D721Med (cell line): ENCODE measurements at places on chromosomes 1 and 21.
A peak's percentile ranks its signal among the peaks of the same experiment; 100 is the strongest.

DNA sequence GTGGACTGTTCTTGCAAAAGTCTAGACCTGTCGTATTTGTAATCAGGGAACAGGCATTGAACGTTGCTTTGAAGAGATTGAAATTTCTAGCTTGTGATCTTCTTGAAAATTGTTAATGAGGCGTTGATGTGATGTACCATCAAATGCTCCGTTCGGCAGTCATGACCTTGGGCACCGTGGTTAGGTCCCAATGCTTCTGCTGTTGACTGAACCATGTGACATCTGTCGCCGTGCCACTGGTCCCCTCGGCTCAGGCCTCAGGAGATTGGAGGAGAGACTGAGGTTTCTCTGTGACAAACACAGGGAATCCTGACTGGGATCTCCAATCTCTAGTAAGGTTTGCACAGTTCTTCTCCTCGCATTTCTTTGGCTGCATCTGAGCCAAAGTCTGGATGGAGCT is 18.1 kb upstream of the KCNAB2 start:
- DNase-seq: no peak

DNA sequence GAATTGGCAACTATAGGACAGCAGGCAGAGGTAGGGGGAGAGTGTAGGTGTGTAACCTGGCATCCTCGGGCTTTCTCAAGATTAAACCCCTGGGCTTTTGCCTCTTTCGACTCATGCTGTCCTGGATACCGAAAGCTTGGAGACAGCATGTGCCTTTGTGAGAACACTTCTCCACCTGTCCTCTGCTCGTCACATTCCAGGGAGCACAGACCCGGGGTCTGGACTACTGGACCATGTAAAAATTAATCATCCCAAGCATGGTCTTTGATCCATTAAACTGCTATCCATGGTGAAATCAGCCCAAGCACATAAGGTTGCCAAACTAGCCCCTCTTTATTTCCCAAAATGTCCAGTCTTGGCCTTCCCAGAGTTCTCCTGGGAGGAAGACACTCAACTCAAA is 9.0 kb upstream of the RNF186 start:
- no peak for DNase-seq

- no peak for DNase-seq
Measured at GRCh38 chr1:16402742-16403141, 34.5 kb downstream of the SPATA21 start.

DNA sequence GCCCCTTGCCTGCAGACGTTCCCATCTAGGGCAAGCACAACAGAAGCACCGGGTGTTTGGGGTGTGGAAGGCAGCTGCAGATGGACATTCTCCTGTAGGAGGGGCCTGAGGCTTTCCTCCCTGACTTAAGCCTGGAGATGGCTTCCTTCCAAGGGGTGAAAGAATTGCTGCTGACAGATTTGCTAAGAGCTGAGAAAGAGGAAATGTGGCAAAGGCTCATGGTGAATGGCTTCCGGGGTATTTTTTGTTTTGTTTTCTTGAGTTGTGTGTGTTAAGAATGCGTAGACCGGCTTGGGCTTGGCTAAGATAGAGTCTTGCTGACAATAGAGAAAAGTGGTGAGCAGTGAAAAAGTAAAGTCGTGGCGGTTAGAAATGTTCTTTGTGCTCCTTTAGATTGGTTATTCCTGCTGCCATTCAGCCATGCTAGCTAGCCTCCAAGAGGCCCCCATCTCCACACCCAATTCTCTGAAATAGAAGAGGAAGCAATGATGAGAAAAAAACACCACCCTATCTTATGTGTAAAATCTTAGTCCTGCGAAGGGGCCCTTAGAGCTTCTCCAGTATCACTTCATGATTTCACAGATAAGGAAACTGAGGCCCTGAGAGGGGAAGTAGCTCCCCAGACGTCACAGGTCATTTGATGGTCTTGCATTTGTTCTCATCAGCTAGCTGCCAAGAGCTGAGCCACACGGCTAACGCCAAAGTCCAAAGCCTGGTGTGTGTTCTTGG is 36.9 kb downstream of the EIF2D start:
- no peak for DNase-seq

- no peak for DNase-seq
Measured at GRCh38 chr1:115492880-115493279, 148.9 kb upstream of the VANGL1 start.

- no peak for DNase-seq
Measured at GRCh38 chr21:24716281-24716918, 890.9 kb downstream of the MRPL39 start.

DNA sequence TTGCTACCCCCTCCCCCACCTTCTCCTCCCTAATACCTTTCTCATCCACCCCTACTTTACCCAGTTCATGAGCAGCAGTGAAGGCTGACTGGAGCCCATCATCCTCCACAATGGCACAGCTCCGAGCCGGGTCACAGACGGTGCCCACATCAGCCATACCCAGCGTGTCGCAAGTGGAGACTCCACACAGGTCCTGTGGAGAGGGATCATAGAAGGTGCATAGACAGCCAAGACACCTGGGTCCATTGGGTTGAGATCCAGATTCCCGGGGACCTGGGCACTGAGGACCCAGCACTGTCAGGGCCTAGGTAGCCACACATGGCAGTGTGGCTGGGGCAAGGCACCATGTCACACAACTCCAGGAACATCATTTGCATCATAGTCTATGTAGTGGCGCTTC is 2.7 kb downstream of the ADAMTS4 start:
- no peak for DNase-seq

- no peak for DNase-seq
Measured at GRCh38 chr1:245148861-245149260, 5.9 kb upstream of the KIF26B start.

- DNase-seq: no peak
Measured at GRCh38 chr21:40675017-40675416, 171.9 kb downstream of the DSCAM start.

- no peak for DNase-seq
Measured at GRCh38 chr21:29189353-29189752, 58.9 kb downstream of the MAP3K7CL start.

GRCh38 chr21:16199539-16199938 is 469.8 kb downstream of the USP25 start:
- DNase-seq: no peak

GRCh38 chr1:82858031-82858430 is 1057.3 kb downstream of the ADGRL2 start:
- DNase-seq: no peak

DNA sequence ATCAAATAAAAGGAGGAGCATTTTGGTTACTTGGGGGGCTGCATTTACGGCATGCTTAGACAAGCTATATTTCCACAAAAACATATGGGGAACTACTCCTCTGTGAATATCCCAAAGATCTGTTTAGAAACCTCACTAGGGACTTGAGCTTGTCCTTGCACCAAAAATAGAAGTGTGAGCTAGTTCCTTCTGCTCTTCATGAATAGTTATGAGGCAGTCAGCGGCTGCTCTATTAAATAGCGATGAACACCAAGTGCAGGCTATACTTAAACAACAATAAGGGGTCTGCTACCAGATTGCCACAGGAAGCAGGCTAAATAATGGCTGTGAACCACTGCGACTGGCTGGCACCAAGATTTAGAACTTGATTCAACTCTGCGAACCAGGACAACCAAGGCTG is 190.1 kb downstream of the PCP4 start:
- no peak for DNase-seq

DNA sequence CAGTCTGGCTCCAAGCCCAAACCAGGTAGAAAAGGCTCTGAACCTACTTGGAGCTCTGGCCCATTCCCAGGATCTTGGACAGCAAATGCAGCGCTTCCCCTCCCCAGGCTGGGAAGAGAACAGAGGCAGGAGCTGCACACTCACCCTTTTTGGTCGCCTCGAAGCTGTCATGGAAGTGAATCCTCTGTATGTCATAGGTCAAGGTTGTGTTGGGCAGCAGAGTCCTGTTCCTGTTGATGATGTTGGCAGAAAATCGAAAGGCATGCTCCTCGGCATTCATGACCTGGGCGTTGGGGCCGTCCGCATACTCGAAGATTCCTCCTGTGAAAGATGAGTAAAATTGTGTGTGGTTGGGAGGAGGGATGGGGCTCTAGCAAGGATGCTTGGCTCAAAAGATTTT is 143.5 kb downstream of the GRIK3 start:
- no peak for DNase-seq

GRCh38 chr1:84434801-84435549 is 36.7 kb downstream of the DNASE2B start:
- no peak for DNase-seq

GRCh38 chr1:22635436-22635835 is 992 bp upstream of the C1QA start:
- no peak for DNase-seq

GRCh38 chr1:206705191-206705590 is 20.5 kb downstream of the MAPKAPK2 start:
- no peak for DNase-seq

DNA sequence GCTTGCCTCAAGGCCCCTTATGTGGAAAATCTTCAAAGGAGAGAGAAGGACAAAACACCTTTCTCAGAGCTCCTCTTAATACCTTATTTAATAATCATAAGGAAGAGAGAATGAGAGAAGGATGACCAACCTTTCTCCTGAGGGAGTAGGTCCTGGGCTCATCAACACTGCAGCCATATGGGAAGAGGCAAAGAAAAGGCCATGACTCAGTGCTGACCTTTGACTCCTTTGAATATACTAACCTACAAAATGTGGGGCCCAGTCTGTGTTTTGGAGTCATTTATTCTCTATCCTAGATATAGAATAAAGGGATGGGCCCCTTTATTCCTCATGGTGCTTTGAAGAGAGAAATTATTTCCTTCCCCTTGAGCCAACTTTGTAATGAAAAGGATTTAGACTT is 38.3 kb downstream of the CAMSAP2 start:
- DNase-seq: no peak

DNA sequence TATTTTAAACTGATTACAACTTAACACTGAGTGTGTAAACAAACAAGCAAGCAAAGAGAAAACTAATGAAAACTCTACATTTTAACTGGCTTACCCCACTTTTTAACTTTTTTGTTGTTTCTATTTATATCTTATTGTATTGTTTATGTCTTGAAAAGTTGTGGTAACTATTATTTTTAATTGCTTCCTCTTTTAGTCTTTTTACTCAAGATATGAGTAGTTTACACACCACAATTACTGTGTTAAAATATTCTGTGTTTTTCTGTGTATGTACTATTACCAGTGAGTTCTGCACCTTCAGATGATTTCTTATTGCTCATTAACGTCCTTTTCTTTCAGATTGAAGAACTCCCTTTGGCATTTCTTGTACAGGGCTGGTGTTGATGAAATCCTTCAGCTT is 4.7 kb upstream of the HHAT start:
- no peak for DNase-seq

DNA sequence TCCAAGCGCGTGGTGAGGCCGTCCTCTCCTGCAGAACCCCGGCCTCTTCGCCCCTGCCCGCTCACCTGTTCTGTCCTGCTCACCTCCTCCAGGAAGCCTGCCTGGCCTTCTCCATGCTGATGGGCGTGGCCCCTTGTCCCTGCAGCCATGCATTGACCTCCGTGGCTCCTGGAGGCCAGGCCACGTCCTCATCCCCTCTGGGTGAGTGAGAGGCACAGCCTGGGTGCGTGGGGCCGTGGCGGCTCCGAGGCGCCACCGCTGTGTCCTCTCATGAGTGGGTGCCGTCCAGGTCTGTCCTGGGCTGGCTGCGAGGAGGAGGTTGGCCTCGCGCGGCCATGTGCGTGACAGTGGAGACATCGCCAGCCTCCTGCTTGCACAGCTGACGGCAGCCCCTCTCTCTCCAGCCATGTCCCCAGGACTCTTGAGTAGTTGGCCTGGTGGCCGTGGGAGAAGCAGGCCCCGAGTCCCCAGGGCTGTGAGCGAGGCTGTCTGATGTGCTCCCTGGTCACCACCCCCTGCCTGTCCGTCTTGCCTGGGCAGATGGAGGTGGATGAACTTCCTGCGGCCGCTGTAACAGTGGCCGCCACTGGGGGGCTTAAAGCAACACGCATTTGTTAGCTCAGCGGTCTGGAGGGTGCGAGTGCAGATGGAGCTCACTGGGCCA is 58.1 kb downstream of the PRKCZ start:
- peak; percentile 36 for DNase-seq

DNA sequence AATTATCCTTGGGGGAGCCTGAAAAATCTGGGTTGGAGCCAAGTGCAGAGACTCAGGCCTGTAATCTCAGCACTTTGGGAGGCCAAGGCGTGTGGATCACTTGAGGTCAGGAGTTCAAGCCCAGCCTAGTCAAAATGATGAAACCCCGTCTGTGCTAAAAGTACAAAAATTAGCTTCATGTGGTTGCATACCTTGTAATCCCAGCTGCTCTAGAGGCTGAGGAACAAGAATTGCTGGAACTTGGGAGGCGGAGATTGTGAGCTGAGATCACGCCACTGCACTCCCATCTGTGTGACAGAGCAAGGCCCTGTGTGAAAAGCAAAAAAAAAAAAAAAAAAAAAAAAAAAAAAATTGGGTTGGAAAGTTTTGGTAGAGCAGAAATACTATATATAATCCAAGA is 1563.6 kb upstream of the PRMT6 start:
- no peak for DNase-seq

- no peak for DNase-seq
Measured at GRCh38 chr1:234244482-234244881, 128.8 kb upstream of the COA6 start.

DNA sequence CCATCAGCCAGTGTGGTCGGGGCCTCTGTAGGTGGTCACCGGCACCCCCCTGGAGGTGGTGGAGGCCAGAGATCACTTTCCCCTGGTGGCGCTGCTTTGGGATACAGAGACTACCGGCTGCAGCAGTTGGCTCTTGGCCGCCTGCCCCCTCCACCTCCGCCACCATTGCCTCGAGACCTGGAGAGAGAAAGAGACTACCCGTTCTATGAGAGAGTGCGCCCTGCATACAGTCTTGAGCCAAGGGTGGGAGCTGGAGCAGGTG is 961 bp downstream of the RBM15 start:
- no peak for DNase-seq

- no peak for DNase-seq
Measured at GRCh38 chr1:111569913-111570312, 49.7 kb upstream of the RAP1A start.

- DNase-seq: no peak
Measured at GRCh38 chr1:15011661-15012060, 141.9 kb upstream of the TMEM51 start.

DNA sequence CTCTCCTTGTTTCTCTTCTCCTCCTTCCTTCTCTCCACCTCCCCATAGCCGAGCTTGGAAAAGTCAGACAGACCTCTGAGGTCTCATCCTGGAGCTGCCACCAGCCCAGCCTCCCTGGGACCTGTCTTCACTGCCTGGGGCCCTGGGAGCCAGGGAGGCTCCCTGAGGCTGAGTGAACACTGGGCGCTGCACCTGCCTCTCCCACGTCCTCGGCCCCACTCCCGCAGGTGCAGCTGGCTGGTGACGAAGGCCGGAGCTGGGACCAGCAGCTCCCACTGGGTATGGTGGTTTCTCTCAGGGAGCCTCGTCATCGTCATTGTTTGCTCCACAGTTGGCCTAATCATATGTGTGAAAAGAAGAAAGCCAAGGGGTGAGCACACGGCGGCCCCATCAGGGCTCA is 5.3 kb downstream of the TNFRSF14 start:
- DNase-seq: no peak

DNA sequence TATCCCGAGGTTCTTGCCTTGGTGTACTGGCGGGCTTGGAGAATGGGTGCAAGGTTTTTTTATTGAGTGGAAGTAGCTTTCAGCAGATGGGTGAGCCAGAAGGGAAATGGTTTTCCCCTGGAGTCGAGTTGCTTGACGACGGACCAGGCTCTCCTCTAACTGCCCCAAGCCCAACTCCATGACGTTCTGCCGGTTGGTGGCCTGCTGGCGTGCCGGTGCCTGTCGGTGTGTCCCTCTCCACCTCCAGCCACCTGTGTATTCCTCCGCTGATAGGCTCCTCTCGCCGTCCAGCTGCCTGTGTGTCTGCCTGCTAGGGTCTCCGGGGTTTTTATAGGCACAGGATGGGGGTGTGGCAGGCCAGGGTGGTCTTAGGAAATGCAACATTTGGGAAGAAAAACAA is 34.3 kb upstream of the PTGFRN start:
- DNase-seq: no peak

GRCh38 chr1:192059407-192059806 is 98.9 kb upstream of the RGS18 start:
- DNase-seq: no peak
